Psoas muscle (tissue), 8 donors: ENCODE measurements at places on chromosomes 5 and 9.

- no peak for DNase-seq
These were observed 13.0 kb downstream of the SLC25A25 start for GRCh38 chr9:128081056-128081455.

DNA sequence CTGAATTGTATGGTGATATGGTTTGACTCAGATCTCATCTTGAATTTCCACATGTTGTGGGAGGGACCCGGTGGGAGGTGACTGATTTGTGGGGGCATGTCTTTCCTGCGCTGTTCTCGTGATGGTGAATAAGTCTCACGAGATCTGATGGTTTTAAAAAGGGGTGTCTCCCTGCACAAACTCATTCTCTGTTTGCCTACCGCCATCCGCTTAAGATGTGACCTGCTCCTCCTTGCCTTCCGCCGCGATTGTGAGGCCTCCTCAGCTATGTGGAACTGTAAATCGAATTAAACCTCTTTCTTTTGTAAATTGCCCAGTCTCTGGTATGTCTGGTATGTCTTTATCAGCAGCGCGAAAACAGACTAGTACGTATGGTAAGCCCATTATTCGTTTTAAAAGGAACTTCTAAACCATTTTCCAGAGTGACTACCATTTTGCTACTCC lies 48.7 kb downstream of the SLC36A1 start:
- DNase-seq, result no peak

DNA sequence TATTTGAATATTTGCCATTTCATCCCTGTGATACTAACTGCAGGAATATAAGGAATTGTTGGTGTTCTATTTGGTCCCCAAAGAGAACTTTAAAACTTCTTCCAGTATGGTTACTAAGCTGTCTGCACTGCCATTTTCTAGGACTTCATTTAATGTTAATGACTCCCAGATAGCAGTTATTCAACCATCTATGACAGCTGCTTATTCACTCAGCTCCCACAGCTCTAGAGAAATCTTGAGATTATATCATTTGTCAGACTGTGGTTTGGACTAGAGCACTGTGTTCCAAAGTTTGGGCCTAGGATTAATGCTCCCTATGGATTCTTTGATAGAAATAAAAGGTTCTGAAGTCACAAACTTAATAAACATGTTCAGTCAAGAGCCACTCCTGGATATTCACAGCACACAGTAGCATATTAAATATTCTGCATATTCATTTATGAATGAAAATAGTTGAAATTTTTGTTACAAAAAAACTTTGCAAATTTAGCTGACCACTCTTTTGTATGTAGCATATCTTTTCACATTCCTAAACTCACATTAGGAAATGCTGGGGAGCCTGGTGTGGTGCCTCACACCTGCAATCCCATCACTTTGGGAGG lies 173.7 kb downstream of the NFIB start:
- no peak for DNase-seq

- DNase-seq, result no peak
These were observed 263.2 kb downstream of the PJA2 start for GRCh38 chr5:109146591-109146990.

DNA sequence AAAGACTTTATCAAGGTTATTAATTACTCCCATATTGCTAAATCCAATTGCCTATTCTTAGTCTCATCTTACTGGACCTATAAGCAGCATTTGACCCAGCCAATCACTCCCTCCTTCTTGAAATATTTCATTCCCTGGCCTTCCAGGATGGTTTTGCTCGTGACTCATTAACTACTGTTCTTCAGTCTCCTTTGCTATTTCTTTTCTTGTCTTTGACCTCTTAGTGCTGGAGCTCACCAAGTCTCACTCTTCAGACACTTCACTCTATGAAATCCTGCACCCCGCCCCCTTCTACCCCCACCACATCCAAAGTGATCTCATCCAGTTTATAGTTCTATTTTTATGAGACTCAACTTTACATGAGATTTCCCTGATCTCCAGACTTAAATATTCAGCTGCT lies 803.1 kb upstream of the WWC1 start:
- DNase-seq, result no peak

- DNase-seq, result no peak
These were observed 129.4 kb downstream of the EDIL3 start for GRCh38 chr5:84255315-84255714.

GRCh38 chr5:198516-199196 lies 7.4 kb downstream of the LRRC14B start:
- no peak for DNase-seq

GRCh38 chr9:2621722-2622460 lies at the start of gene VLDLR:
Gene VLDLR (plus strand): TSS chr9:2621787. CDS start chr9:2622190, 403 bp downstream.
- DNase-seq, result peak; percentile 63

GRCh38 chr5:82938901-82939725 lies 138.1 kb downstream of the TMEM167A start:
- no peak for DNase-seq

- no peak for DNase-seq
These were observed 12.7 kb downstream of the DUSP1 start for GRCh38 chr5:172758077-172758833.

- DNase-seq, result no peak
These were observed 52.7 kb upstream of the NEURL1B start for GRCh38 chr5:172588380-172588779.

GRCh38 chr5:10556289-10556807 lies 7.5 kb upstream of the ANKRD33B start:
- no peak for DNase-seq

GRCh38 chr9:134965411-134965810 lies 47.7 kb upstream of the FCN1 start:
- DNase-seq, result no peak

GRCh38 chr9:68981789-68982188 lies 32.1 kb downstream of the PRKACG start:
- DNase-seq, result no peak

DNA sequence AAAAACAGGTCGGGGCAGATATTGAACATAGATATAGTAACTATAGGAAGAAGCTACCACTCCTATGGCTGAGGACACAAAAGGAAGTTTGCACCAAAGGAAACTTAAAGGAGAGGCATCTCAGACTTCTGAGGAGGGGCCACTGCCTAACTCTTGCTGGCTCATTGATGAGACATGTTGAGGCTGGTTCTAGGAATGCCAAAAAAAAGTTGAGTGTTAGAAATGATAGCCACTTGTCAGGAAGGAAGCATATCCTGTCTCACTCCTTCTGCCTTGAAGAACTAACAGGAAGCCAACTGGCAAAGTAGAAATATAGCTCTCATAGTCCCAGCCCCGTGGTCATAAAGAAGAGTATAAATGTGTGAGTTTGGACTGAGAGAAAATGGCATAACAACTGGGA lies 23.3 kb upstream of the STOM start:
- no peak for DNase-seq

GRCh38 chr5:55134053-55134722 lies 25.8 kb upstream of the GPX8 start:
- DNase-seq, result no peak

DNA sequence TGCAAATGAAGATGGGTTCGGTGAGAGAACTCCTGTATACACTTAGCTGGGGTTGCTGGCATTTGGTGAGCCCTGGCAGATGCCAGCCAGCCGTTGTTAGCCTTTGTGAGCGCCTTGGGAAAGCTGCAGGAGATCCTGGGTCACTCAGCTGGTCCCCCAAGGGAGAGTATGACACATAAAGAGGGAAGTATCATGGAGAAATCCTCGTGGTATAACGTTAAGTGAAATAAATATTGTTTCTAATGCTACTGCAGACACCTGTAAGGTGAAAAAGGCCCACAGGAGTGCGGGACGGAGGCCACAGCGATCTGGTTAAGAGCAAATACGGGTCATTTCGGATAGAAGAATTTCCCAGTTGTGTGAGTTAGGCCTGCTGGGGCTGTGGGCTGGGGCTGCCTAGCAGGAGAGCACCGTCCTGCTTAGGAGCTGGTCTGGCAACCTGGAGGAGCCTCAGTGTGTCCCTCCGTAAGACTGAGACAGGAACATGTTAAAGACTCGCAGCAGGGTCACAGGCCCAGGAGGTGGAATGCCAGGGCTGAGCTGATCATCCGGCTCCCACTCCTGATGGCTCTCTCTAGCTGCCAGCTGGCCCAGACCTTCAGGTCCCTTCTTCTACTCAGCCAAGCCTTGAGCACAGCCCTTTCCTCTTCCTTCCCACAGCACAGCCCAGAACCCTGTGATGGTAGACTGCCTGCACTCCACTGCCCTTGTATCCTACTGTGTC lies 4.9 kb downstream of the NKX2-5 start:
- no peak for DNase-seq

DNA sequence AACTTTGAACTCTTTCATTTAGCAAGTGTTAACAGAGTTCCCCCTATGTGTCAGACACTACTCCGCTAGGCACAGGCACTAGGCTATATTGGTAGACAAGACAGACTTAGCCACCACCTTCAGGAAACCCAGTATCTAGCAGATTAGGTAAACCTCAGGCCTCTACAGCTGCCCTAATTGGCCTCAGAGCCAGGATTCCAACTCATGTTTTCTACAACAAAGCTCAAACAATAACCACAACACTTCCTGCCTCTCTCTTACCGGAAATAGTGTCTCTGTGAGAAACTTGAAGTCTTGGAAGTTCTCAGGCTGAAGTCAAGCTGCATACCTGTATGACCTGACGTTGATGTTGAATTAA lies 116.6 kb upstream of the SLC44A1 start:
- no peak for DNase-seq
